ENCODE measurements at places on chromosomes 13 and 19. TPM values are rescaled to one million over a fixed set of nuclear protein-coding genes. Genes with fewer than 3 reads are reported as not detected.

The ZNF541 gene
- 1.2 TPM for total RNA-seq

The HSH2D gene
- 1.4 TPM for total RNA-seq

The ZNF417 gene
- 10.9 TPM for total RNA-seq

The SYNGR4 gene
- not detected for total RNA-seq

The NCCRP1 gene
- total RNA-seq, result not detected

The SIGLECL1 gene
- not detected for total RNA-seq

The SLC1A6 gene
- total RNA-seq, result not detected

The SIRT2 gene
- 115 TPM for total RNA-seq

The PALM3 gene
- not detected for total RNA-seq

The SIGLEC12 gene
- 1.1 TPM for total RNA-seq

The GFY gene
- total RNA-seq, result not detected

The EFNA2 gene
- total RNA-seq, result not detected

The IL12RB1 gene
- 1.9 TPM for total RNA-seq

The GDF15 gene
- total RNA-seq, result 3.0 TPM

The ZNF229 gene
- total RNA-seq, result 4.6 TPM

The RFPL4AL1 gene
- total RNA-seq, result not detected
